ENCODE measurements at places on chromosomes 5 and 9.

DNA sequence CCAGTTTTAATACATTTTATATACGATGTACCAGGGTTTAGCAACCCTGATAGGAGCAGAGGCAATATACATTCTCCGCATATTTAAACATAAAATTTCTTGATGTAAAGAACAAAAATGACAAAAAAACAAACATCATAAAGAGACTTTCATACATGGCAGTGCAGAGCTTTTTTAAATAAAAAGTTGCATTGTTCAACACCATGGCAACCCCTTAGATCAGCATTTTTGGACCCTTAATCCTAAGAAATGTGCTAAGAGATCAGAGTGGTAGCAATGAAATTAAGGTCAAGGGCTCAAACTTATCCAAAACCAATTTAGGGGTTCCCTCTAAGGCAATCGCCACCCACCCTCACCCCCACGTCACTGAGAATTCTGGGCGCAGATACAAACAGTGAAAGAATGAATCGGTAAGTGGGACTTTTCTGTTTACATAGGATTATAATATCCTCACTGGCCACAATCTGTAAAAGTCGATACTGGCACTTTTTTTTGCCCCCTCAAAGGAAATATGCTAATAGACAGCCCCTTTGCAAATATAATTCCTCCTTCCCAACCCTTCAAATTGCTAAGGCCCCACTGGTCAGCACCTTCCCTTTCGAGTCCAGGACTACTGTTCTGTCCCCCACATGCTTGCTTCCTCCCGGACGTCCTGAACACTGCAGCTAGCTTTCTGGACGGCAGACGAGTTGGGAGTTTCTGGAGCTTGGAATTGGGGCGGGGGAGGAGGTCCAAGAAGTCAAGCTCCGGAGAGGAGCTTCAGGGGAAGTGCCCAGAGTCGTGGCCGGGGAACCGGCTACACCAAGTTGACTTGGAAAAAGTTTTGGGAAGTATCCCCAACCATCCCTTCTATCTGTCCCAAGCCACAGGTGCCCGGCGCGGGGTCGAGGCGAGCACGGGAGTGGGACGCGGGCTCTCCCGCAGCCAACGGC lies 2.2 kb downstream of the GAS1 start:
- no peak for DNase-seq

DNA sequence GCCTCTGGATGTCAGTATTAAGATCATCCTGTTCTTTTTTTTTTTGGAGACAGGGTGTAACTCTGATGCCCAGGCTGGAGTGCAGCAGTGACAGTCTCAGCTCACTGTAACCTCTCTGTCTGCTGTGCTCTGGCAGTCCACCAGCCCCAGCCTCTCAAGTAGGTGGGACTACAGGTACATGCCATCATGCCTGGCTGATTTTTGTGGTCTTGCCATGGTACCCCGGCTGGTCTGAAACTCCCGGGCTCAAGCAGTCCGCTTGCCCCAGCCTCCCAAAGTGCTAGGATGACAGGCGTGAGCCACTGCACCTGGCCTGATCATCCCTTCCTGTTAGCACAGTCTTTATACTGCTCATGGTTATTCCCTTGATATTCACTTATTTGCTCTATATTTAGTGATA lies 3.5 kb downstream of the KDM4C start:
- DNase-seq, result no peak

DNA sequence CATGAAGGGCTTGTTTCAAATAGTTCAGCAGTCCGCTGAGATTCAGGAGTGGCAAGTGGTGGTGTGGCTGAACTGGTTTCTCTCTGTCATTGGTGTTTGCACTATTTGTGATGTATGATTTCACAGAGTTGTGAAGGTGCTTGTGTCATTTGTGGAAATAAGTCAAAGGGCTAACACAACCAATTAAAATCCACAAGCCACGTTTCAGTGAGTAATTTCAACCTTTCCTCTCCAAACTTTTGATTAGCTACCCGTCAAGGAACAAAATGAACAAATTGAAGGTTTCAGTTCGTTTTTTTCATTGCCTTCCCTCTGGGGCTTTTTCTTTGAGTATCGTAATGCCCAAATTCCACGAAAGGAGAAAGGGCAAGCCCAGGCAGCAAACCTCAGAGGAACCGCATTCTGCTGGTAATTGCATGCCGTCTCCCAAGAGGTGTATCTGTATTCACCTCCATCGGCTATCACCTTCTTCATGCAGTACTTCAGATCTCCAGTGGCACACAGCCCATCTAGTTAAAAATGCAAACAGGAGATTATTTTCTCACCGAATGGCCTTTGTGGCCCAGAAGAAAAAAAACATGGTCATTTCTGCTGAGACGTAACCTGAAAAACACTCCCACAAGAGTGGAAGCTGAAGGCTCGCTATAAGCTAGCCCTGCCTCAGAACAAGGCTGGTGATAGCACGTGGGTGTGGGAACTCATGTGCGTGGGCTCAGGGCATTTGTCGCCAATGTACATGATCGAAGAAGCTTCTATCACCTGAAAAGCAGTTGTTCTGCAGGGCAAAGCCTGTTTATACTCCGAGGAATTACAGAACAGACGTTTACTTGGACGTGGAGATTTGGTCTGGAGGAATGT lies 197.1 kb downstream of the NR3C1 start:
- DNase-seq, result no peak

DNA sequence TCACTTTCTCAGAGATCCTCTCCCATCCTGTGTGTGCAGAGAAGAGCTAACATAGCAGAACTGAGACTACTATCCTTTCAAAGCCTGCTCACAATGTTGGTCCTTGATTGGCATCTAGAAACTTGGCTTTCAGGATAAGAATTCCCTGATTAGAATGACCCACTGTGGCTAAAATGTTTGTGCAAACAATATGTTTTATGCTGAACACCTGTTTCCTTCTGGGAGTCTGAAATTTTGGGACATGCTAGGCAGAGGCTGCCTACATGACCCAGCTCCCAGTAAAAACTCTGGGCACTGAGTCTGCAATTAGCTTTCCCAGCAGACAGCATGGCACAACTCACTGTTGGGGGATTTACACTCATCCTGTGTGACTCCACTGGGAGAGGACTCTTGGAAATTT lies 78.9 kb downstream of the CFAP95 start:
- DNase-seq, result no peak

- no peak for DNase-seq
Observed at GRCh38 chr9:4196886-4197285, 103.0 kb downstream of the GLIS3 start.

DNA sequence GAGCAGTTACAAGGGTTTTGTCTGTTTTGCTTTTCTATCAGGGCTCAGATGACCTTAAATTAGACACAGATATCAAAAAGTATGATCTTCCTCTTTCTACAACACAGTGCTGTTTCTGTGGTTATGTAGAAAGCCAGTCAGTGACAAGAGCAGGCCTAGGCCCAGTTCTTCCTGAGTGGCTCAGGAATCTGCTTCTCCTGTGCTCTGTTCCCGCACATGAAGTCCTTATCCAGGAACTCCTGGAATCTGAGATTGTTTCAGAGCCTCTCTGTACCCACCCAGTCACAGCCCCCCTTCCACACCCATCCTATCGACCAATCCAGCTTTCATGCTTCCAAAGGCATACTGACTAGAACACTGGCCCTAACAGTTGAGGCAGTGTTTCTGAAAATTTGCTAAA lies 40.4 kb upstream of the SMU1 start:
- no peak for DNase-seq

- peak; percentile 36 for DNase-seq
Observed at GRCh38 chr5:35212122-35212982, 17.9 kb downstream of the PRLR start.

DNA sequence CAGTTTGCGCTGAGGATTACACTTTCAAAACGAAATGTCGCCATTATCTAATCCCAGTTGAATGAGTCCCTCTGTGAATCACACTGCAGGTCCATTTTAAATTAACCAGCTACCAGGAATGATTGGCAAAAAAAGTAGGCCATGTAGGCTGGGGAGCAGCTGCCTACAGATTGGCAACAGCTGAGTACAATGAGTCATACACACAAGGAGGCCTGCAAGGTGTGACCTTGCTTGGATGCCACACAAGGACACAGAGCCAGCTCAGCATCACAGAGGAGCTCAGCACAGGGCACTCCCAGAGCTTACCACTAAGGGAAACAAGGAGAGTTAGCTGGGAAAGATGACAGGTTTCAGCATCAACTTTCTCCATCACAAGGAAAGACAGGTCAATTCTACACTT lies 12.9 kb downstream of the HAVCR1 start:
- DNase-seq, result no peak

DNA sequence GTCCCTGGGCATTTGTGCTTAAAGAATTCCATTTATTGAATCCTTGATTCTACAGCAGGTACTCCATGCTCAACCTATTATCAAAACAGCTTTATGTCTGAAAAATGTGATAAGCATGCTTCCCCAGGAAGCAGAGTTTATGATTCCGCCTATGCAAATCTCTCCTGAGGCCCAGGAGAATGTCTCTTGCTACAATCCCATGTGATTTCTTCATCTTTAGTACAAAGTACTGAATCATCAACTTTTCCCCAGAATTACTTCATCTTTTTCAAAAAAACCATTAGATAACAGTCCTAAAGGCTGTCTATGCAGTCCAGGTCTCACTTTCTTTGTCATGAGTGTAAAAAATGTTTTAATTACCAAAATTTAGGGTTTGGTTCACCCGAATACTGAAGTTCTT lies 130.2 kb upstream of the ADAMTSL1 start:
- no peak for DNase-seq

- no peak for DNase-seq
Observed at GRCh38 chr9:91519520-91520277, 96.1 kb upstream of the NFIL3 start.

- no peak for DNase-seq
Observed at GRCh38 chr5:2451100-2451499, 300.4 kb downstream of the IRX2 start.

- DNase-seq, result no peak
Observed at GRCh38 chr9:20568400-20568799, 53.9 kb downstream of the MLLT3 start.

GRCh38 chr9:4573176-4573575 lies 82.9 kb downstream of the SLC1A1 start:
- no peak for DNase-seq

GRCh38 chr5:28408186-28408585 lies 1369.8 kb upstream of the CDH9 start:
- DNase-seq, result no peak

DNA sequence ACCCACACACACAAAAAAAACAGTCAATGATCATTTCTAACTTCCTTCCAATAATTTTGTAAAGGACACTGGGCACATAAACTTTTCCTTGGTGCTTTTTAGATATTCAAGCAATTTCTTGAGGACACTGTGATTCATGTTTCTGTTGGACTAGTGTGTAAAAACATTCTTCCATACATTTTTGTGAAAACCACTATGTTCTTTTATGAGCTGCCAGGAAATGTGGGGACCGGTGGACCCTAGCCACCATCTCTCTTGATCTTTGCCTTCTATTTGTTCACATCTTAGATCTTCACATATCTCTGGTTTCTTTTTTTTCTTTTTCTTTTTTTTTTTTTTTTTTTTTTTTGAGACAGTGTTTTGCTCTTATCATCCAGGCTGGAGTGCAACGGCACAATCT lies 287.4 kb downstream of the GLIS3 start:
- no peak for DNase-seq

DNA sequence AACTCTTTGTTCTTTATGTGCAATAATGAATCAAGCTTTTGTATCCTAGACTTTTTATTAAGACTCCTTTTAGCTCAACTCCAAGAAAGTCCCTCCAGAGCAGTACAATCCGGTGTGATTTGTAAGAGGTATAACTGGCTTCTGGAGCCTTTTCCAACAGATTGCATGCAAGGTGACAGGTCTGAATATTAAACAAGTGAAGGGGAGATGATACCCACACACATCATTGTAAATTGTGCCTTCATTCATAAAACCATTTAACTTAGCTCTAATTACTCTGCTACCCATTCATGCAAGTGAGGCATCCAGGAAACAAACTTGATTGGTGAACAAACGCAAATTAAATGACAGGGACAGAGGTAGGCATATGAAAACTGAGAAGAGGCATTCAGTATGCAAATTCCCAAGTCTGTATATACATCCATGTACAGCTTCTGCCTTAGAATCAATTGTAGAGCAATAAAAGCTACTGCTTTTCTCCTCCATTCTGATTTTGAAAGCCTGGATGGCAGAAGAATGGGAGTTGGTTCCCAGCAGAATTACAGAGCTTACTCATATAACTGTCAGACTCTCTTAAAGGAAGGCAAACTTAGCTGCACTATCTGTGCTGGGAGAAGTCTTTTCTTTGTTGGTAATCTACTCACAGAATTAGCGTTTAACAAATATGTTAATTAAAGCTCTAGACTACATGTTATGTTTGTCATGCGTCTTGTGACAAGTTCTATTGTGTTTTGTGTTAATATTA lies 261.0 kb upstream of the CDH6 start:
- DNase-seq, result no peak

GRCh38 chr5:130974021-130974683 lies 190.9 kb downstream of the HINT1 start:
- no peak for DNase-seq

DNA sequence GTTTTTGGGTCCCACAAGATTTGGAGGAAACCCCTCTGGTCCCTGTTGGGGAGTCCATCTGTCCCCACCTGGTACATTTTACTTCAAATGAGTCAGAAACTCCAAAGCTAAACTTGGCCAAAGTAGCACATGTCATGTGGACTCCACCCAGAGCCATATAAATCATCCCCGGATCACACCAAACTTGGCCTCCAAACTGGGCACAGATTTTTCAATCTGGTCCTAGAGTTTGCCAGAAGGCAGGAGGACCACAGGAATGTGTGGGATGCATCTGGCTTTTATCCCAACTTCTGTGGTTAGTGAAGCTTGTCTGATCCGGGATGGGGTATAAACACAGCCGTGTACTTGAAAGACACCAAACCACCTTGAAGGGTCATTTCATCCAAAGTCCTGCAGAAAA lies 66.3 kb downstream of the MAT2B start:
- DNase-seq, result no peak

- DNase-seq, result no peak
Observed at GRCh38 chr9:127541865-127542264, 70.2 kb upstream of the STXBP1 start.

DNA sequence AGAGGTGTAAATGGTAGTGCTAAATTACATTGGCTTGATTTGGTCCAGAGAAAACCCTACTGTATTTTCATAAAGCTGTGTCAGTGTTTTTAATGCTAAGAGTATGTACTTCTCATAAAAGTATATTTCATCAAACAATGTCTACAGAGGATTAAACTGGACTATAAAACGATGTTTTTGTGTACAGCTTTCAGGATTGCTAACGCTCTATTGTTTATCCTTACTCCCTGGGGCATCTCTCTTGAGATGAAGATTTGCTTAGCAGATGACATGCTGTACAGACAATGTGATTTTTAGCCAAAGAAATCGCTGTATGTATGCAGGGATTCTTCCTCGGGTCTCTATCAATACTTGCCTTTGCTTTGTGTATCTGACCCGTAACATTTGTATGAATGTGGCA lies 216.0 kb downstream of the FBXL7 start:
- no peak for DNase-seq

GRCh38 chr9:71632776-71633175 lies 135.5 kb downstream of the CEMIP2 start:
- no peak for DNase-seq
